ENCODE measurements at places on chromosomes 16 and 17.

DNA sequence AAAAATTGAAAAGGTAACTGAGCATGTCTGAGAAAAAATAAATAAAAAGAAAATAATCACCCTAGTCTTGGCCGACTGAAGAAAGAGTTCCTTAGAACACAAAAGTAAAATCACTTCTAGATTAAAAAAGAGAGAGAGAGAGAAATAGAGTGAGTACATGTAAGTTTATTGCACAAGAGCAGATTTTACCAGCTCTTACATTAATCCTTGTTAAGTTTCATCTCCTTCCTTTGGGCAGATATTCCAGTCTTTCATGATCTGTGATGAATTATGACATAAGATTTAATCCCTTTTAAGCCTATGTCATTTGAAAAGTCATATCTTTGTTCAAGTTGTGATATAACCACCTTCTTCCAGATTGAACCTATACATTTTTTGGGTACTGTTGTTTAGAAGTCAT lies 54.8 kb downstream of the NFAT5 start:
- peak; percentile 47 for DNase-seq

DNA sequence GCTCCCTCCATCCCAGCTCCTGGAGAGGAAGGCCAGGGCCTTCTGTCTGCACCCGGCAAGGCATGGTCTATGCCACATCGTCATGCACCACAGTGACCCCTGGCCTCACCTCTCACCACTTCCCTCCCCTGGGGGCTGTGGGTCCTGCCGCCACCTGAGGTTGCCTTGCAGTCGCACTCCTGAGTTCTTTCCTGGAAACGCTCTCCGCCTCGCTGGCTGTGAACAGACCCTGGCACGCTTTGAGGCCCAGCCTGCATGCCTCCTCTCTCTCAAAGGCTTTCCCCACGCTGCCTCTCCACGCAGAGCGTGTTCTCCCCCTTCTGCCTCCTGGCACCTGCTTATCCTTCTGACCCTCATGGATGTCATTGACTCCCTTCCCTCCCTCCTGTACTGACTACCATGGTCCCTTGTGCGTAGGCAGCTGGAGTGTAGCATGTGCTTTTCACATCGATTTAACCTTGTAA lies 45.4 kb downstream of the SEC14L1 start:
- DNase-seq = no peak

DNA sequence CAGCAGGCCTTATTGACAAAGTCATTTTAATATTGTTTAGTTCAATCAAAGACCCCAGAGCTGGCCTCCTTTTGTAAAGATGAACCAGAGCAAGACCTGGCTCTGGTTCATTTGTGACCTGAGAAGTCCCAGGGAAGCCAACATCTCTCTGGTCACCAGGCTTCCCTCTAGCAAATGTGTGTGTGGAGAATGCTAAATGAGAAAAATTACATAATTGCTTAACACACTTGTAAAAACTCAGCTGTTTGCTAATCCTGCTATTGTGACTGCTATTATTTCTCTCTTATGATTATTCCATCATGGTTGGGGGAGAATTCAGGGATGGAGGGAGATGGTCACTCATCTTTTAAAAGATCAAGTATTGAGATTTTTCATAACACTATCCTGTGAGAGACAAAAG lies 94.3 kb upstream of the CLEC3A start:
- DNase-seq = no peak

GRCh38 chr17:4945176-4945943 lies 3.0 kb downstream of the PFN1 start:
- peak; percentile 92 for DNase-seq

GRCh38 chr16:75108792-75109731 lies 7.5 kb downstream of the LDHD start:
- peak; percentile 88 for DNase-seq

DNA sequence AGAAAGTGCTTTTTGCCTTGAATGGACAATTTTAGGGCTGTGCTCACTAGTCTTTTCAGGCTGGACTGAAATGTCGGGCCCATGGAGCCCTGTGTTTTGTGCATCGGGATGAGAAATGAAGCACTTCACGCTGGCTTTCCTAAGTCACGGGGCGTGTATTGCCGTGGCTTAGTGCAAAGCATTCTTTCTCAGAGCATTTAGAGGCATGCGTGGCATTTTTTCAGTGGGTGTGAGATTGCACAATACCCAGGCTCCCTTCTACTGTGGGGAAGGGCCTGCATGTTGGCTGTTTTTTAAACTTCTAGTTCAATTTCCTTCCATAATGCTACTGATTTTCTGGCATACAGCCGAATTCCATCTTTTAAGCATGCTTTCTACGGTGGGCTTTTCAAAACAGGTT lies 12.6 kb upstream of the POLR3E start:
- peak; percentile 29 for DNase-seq

- DNase-seq = no peak
Measured at GRCh38 chr17:10821054-10821453, 16.8 kb downstream of the PIRT start.

- DNase-seq = no peak
Measured at GRCh38 chr16:86217001-86217890, 293.1 kb upstream of the FOXF1 start.

- peak; percentile 47 for DNase-seq
Measured at GRCh38 chr17:68460715-68461114, 3.4 kb upstream of the WIPI1 start.

DNA sequence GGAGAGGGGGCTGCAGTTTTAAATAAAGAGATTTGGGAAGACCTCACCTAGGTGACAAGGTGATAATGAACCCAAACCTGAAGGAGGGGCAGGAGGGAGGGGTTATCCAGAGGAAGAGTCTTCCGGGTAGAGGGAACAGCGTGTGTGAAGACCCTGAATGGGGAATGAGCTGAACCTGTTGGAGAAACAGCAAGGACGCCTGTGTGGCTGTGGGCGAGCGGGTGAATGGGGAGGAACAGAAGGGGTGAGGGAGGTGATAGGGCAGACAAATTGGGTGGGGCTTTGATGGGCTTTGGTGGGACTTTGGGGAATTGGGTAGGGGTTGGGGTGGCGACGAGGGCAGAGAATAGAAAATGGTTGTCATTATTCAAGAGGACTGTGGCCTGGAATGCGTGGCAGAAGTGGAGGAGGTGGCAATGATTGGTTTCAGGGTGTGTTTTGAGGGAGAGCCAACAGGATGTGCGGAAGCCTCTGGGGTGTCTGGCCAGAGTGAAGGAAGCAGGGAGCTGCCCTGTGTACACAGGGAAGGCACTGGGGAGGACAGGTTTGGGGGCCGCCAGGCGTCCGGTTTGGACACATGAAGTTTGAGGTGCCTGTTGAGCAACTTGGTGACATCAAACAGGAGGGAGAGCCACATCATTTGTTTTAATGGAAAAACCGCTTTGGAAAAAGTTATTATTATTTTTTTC lies 48.7 kb downstream of the NKD1 start:
- no peak for DNase-seq

DNA sequence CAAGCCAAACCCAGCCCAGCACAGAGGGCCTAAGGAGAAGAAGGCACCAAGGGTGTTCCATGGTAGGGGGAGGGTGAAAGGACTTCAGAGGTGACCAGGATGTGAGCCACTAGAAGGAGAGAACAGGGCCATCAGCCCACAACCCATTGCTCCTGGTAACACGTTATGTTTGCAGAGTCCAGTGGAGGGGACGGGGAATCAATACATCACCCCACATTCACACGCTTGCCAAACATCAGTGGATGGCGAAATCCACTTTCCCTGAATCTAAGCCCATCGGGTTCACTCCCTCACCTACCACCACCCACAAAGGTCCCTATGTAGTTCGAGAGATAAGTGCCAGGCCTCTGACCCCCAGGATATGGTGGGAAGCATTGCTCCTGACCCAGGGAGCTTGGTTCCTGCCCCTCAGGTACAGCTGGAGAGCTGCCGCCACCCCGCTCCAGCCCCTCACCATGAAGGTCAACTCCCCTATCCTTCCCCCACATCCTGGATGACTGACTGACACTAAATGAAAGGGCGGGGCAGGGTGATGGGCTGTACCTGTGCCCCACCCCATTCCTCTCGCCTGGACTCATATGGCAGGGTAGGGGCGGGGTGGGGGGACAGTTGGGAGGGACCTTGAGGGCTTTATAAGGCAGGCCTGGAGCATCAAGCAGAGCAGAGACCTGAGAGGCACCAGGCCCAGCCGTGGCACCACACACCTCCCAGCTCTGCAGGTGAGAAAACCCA lies at the start of gene GAST:
Gene GAST (plus strand): TSS at position 663 of the 732 bp plus-strand sequence. CDS start 3,106 bp downstream, outside the sequence.
- DNase-seq = no peak

DNA sequence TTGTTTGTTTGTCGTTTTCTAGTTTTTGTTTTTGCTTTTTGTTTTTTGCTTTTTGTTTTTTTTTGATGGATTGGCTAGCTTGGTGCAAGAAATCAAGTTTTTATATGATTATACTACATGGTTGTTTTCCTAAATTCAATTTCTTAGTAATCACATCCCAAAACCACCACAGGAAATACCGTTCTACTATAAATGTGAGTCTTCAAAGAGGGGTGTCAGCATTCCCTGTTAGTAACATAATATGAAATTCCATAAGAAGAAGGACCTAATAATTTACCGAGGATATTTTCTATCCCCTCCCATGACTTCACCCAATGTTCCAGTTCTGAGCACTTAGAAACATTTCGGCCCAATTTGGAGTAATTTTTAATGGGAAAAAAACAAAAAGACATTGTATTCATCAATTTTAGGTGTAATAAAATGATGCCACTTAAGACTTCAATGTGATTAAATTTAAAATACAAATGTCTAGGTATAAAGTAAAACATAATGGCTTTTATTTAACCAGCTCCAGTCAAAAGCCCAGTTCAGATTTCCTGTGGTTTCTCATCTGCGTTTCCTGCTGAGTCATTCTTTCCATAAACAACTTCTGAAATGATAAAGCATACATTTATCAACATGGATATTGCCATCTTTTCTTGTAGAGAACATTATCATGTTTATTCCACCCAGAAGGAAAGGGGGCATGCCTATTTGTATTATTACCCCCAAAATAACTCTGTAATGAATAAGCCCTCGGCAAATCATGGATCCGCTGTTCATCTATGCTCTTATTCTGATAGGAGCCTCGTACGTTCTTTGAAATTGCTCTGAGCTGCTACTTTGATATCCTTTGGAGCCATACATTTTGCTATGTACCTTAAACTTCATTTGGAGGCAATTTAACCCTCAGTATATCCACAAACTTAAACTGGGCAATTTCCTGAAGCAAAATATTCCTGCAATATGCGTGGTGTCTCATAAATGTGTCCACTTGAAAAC lies 28.1 kb downstream of the HSBP1 start:
- DNase-seq = peak; percentile 75

DNA sequence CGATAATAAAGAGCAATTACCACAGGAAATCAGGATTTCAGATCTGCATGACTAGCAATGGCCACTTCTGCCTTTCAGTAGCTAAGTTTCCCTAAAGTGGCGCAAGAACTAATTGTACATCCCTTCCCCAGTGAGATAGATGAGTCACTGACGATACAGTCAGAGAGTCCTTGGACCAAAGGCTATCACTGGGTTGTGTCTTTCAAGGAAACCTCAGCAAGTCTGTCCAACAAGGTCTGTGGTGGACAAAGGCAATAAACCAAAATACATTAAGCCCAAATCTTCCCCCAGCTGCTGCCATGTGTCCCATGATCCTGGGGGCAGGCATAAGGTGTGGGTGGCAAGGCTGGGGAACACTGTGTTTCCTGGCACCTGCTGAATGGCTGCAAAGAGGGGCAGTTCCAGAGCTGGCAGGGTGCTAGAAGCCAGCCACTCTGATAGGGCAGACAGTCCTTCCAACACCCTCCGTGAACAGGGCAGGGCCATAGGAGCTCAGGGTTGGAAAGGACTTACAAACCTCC lies 20.5 kb upstream of the MTMR4 start:
- peak; percentile 42 for DNase-seq

GRCh38 chr17:57242148-57242547 lies 14.2 kb upstream of the MSI2 start:
- no peak for DNase-seq

DNA sequence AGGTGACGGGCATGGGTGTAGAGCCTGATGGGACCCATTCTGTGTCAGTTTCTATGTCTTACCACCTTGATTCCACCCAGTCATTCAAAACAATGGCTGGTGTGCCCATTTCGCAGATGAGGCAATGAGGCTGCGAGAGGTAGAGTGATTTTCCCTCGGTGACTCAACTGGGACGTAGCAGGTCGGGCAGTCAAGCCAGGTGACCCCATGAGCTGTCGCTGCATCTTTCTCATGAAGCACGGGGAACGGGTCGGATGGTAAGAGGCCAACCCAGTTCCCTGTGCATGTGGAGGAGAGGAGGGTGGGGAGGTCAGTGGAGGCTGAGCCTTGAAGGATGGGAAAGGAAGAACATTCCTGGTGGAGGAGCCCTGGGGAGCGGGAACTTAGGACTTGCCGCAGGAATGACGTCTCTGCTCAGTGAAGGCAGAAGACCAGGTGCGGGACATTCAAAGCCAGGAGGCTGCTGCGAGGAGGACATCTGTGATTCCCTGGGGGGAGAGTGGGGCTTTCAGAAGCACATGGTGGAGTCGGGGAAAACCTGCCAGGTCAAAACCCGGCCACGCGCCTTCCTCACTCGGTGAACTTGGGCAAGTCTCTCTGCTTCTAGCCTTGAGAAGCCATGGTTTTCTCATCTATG lies 1.1 kb downstream of the IL21R start:
- no peak for DNase-seq

DNA sequence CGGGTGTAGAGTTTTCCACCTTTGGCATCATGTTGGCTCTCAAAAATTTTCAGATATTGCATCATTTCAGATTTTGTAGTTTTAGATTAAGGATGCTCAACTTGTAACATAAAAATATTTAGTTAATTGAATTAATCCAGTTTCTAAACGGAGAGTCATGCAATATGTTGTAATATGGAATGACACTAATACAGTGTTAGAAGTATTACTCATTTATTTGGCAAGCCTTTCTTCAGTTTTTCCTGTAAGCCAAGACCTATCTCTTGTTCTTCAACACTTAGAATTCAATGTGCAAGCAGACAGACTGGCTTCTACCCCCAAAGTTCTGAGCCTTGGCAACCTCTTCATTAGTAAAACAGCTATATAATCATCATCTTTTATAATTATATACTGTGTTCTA lies 985.0 kb upstream of the GOT2 start:
- peak; percentile 0 for DNase-seq

DNA sequence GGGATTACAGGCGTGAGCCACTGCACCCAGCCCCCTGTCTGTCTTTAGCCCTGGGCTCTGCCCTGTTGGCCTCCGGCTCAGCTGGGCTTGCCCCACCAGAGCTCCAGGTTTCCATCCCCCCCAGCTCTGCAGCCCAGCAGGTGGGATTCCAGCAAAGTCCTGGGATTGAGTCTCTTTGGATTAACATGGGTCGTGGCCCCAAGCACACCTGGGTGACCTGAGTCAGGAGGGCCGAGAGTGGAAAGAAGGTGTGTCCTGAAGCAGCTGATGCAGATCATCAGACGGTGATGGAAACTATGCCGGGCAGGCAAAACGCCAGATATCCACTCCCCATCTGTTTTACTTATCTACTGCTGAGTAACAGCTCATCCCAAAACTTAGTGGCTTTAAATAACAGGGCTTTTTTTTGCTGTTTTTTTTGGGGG lies 72.5 kb downstream of the KNOP1 start:
- DNase-seq = peak; percentile 66

GRCh38 chr17:64591944-64592343 lies 70.2 kb downstream of the SMURF2 start:
- no peak for DNase-seq

- DNase-seq = no peak
Measured at GRCh38 chr16:87791295-87792204, 25.8 kb upstream of the KLHDC4 start.

Data from fibroblast of the aortic adventitia (primary cell).